ENCODE measurements at places on chromosomes 5 and 9. TPM values are rescaled to one million over a fixed set of nuclear protein-coding genes. Genes with fewer than 3 reads are reported as not detected.

GRCh38 chr5:81238460-81238859 is 5.3 kb downstream of the CKMT2 start:
- H3K4me3 ChIP-seq, result no peak overlapping the region
- no peak for DNase-seq
- no peak overlapping the region for H3K27ac ChIP-seq
- peaks cover 11% of the 10 kb centered on the region for H3K4me1 ChIP-seq
- no peaks in the 10 kb centered on the region for H3K27me3 ChIP-seq

- H3K27ac ChIP-seq, result no peak overlapping the region
- H3K36me3 ChIP-seq, result no peaks in the 10 kb centered on the region
- no peak for DNase-seq
- peaks cover 13% of the 10 kb centered on the region for H3K27me3 ChIP-seq
- H3K4me1 ChIP-seq, result peaks cover 8% of the 10 kb centered on the region
- H3K4me3 ChIP-seq, result no peak overlapping the region
These were observed 10.5 kb downstream of the PSD2 start for GRCh38 chr5:139806111-139806510.

The SIT1 gene
- 24.2 TPM for total RNA-seq

DNA sequence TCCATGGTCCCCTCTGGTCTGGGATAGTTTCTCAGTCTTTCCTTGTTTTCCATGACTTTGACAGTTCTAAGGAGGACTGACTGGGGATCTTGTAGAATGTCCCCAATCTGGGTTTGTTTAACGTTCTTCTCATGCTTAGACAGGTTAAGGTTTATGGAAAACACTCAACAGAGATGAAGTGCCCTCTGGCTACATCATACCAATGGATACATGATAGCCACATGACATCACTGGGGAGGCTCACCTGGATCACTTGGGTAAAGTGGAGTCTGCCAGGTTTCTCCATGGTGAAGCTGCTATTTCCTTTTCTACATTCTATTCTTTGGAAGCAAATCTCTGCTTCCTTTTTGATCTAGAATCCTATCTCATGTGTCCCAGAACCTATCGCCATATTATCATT is 23.8 kb upstream of the ALDH1B1 start:
- H3K4me3 ChIP-seq, result no peak overlapping the region
- no peak for DNase-seq
- no peaks in the 10 kb centered on the region for H3K36me3 ChIP-seq
- peaks cover 1% of the 10 kb centered on the region for H3K4me1 ChIP-seq

The NEURL1B gene
- 0.49 TPM for total RNA-seq

The OSTF1 gene
- 51.6 TPM for total RNA-seq
